ENCODE measurements at places on chromosomes 5 and 9. TPM values are rescaled to one million over a fixed set of nuclear protein-coding genes. Genes with fewer than 3 reads are reported as not detected.
A peak's percentile ranks its signal among the peaks of the same experiment; 100 is the strongest.

The PHYHD1 gene
- 0.44 TPM for total RNA-seq

- DNase-seq: no peak
Measured at GRCh38 chr5:180910735-180911134, 11.8 kb downstream of the BTNL8 start.

The FCHO2 gene
- total RNA-seq: 0.86 TPM

GRCh38 chr5:1322955-1323802 lies 21.7 kb downstream of the CLPTM1L start:
- no peak for DNase-seq

GRCh38 chr9:108074900-108075299 lies 585.3 kb upstream of the KLF4 start:
- no peak for DNase-seq

The EDIL3 gene
- total RNA-seq: not detected

- no peak for DNase-seq
Measured at GRCh38 chr9:114465906-114466900, 39.1 kb downstream of the WHRN start.

The ABCA1 gene
- total RNA-seq: 5.2 TPM

DNA sequence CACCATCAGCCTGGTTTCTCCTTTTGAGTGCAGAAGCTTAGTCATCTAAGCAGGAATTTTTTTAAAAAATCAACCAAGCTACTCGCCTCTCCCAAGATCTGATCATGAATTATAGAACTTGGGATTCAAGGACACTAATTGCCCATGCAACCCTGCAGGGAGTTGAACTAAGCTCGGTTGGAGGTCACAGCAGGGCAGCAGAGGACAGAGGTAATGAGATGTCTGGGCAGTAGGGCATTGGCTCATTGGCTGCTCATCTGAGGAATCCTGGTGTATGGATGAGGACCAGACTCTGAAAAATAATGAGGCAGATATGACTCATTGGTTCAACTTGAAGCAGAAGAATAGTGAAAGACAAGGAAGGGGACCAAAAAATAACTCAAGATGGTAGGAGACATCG lies 111.8 kb upstream of the TLE1 start:
- no peak for DNase-seq

The SLC1A3 gene
- 0.16 TPM for total RNA-seq

- DNase-seq: no peak
Measured at GRCh38 chr5:77225531-77225930, 15.1 kb downstream of the PDE8B start.

The SLC25A2 gene
- 0.30 TPM for total RNA-seq

The FOXD4L5 gene
- not detected for total RNA-seq

DNA sequence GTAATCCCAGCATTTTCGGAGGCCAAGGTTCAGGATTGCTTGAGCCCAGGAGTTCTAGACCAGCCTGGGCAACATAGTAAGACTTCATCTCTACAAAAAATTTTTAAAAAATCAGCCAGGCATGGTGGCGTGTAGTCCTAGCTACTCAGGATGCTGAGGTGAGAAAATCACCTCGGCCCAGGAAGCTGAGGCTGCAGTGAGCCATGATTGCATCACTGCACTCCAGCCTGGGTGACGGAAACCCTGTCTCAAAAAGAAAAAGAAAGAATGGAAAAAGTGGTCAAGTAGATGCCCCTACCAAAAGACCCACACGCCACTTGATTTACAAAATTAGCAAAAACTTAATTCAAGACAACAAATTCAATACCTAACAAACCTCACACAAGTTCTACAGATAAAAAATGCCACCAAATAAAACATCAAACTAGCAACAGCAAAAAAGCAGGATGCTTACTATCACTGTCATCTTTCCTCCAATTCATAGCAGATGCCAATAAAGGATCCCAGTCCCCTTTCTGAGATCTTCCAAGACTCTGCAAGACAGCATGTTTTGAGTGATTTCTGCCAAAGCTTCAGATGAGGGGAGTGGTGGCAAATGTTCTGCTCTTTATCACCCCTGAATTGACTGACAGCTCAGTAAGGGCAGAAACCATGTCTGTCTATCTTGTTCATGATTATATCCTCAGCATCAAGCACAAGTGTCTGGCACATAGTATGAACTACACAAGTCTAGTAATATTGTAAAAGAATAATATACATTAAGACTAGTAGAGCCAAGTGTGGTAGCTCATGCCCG lies 34.2 kb upstream of the TESK1 start:
- DNase-seq: peak; percentile 79

The TEX48 gene
- total RNA-seq: 0.75 TPM

DNA sequence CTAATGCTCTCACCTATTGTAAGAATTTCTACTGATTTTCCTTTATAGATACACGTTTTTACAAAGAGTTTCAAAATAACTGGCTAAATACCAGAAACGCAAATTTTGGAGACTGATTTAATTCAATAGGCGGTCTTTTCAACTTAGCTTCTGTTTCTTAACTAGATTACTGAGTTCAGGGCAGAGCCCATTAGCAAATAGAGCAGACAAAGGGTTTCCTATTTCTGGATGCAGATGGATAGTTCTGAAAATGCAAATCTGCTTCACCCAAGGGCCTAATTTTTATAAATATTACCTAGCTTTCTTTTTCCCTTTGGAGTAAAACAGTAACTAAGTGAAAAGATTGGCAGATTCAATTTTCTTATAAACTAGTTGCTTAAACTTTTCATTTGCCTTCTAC lies 13.6 kb upstream of the KIAA1958 start:
- no peak for DNase-seq

- DNase-seq: no peak
Measured at GRCh38 chr5:25006734-25007133, 362.0 kb upstream of the CDH10 start.

- no peak for DNase-seq
Measured at GRCh38 chr9:99895510-99895909, 10.9 kb upstream of the STX17 start.

GRCh38 chr9:129201866-129202265 lies 23.8 kb upstream of the IER5L start:
- DNase-seq: no peak

DNA sequence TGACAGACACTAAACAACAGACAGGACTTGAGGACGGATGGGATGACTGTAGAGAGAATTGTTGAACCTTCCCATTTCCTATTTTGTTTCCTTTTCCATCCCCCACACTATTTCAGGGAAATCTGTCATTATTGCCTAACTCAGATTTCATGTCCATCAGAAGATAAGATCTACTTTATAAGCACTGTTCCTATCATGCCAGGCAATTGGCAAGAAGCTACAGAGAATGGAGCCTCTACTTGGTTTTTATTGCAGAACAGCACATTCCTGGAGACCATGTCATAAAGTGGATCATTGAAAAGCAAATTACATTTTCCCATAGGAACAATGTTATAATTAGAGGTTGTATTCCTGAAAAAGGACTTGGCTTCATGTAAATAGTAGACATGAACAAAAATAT lies 173.7 kb upstream of the KIF2A start:
- DNase-seq: no peak

GRCh38 chr5:167961731-167962130 lies 329.7 kb upstream of the WWC1 start:
- no peak for DNase-seq

GRCh38 chr9:129783516-129784361 lies 19.2 kb upstream of the TOR1B start:
- DNase-seq: peak; percentile 84

DNA sequence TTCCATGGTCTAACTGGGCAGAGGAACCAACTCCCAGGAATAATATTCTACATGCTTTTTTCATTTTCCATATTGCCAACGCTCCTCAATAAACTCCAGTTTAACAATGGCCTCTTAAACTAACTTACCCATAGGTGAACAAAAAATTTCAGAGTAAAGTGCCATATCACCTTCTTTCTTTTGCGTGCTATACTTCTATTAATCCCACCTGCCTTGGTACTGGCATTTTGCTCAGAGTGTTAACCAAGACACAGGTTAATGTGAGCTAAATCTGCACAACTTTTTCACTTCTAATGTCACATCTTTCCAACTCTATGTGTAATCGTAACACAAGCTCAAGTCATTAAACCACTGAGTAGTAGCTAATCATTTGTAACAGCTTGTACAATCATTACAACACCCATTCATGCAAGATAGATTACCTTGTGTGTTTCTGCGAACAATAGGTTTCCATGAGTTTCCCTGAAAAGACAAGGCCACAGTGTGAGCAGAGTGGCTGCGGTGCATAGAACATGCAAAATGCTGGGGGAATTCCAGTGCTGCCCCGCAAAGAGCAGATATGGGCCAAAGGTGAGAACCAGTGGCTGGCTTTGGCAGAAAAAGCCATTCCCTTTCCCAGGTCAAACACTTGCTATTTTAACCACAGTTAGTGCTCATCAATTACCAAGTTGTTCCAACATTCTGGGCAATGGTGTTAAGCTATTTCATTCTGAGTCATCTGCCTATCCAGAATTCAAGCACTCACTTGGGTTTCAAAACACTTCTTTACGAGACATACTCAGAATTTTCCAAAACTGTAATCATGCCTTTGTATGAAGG lies 42.8 kb downstream of the TIMD4 start:
- DNase-seq: peak; percentile 84

- no peak for DNase-seq
Measured at GRCh38 chr9:133331221-133331620, 4.8 kb downstream of the SURF6 start.

The ZNF883 gene
- 1.3 TPM for total RNA-seq

DNA sequence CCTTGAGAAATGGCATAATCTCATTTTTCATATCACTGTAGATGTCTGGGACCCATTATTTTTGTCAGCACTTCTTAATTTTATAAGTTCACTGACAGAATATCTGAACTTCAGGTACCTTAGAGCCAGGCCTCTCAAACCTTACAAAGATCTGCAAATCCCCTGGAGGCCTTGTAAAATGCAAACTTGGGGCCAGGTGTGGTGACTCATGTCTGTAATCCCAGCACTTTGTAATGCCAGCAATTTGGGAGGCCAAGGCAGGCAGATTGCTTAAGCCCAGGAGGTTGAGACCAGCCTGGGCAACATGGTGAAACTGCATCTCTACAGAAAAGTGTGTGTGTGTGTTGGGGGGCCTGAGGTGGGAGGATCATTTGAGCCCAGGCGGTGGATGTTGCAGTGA lies 30.8 kb downstream of the RASGRF2 start:
- no peak for DNase-seq

Measured in activated CD4-positive, alpha-beta T cell treated with anti-CD3 and anti-CD28 coated beads for 36 hours (primary cell).